ENCODE measurements at places on chromosomes 5 and 9. TPM values are rescaled to one million over a fixed set of nuclear protein-coding genes. Genes with fewer than 3 reads are reported as not detected.
A peak's percentile ranks its signal among the peaks of the same experiment; 100 is the strongest.

GRCh38 chr9:127493592-127494303, 42.4 kb downstream of the LRSAM1 start:
- DNase-seq, result no peak

DNA sequence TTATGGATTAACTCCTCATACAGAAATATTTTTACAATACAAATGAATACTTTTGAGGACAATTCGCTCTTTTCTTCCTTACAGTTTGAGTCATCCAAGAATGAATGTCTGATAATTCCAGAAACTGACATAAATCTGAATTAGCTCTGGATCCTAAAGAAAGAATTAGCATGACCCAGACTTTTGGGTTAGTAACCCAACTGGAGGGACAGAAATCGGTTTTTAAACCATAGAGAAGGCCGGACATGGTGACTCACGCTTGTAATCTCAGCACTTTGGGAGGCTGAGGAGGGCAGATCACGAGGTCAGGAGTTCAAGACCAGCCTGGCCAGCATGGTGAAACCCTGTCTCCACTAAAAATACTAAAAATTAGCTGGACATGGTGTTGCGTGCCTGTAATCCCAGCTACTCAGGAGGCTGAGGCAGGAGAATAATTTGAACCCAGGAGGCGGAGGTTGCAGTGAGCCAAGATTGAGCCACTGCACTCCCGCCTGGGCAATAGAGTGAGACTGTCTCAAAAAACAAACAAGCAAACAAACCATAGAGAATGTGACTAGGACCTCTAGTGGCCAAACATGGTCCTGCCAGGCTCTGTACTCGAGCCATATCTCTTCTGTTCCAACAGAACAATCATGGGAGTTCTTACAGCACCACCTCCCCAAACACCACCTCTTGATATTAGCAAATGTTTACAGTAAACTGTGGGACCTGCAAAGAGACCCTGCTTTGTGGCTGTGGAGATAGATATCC, 44.8 kb downstream of the LURAP1L start:
- DNase-seq, result peak; percentile 21

GRCh38 chr5:136309932-136310598, 55.3 kb downstream of the TRPC7 start:
- DNase-seq, result no peak

DNA sequence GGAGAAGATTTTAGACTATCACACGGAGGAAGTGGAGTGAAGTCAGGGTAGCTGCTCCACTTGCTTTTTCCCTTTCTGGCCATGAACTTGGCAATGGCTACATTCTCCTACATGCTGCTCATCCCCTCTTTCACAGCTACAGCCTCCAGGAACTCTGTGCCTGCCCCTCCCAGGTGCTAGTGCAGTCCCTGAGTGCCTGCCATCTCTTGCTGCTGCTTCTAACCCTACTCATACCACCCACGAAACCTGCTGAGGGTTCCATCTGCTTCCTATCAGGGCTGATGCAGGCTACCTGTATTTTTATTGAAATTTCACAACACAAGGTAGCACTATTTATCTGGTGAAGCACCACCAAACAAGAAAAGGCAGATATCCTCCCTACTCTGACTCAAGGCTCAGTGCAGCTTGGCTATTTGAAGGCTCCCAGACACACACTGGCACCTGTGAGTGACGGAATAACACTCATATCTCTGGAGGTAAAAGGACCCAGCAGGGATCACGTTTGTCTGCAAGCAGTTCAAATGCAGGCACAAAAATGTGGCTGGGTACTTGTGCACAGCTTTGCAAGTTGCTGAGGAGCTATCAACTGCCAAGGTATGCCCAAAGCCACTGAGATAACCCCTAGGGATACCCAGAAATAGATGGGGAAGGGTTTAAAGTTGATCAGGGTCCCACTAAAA, 51.6 kb downstream of the MARCHF11 start:
- DNase-seq, result no peak

Gene FGD3
- 1.3 TPM for total RNA-seq

All from H7 (cell line).